ENCODE measurements at places on chromosomes 5 and 9.
A peak's percentile ranks its signal among the peaks of the same experiment; 100 is the strongest.

DNA sequence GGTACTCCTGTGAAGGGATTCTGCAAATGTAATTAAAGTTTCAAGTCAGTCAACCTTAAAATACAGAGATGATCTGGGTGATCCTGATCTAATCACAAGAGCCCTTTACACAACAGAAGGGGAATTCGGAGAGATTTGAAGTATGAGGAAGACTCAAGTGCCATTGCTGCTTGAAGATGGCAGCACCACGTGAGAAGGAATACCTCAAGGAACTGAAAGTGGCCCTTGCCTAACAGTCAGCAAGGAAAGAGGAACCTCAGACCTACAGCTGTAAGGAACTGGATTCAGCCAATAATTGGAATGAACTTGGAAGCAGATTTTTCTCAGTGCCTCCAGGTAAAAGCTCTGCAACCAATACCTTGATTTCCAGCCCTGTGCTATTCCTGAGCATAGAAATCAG lies 87.4 kb downstream of the THBS4 start:
- DNase-seq = no peak

GRCh38 chr5:40679148-40679912 lies 385 bp upstream of the PTGER4 start:
- peak; percentile 38 for DNase-seq

DNA sequence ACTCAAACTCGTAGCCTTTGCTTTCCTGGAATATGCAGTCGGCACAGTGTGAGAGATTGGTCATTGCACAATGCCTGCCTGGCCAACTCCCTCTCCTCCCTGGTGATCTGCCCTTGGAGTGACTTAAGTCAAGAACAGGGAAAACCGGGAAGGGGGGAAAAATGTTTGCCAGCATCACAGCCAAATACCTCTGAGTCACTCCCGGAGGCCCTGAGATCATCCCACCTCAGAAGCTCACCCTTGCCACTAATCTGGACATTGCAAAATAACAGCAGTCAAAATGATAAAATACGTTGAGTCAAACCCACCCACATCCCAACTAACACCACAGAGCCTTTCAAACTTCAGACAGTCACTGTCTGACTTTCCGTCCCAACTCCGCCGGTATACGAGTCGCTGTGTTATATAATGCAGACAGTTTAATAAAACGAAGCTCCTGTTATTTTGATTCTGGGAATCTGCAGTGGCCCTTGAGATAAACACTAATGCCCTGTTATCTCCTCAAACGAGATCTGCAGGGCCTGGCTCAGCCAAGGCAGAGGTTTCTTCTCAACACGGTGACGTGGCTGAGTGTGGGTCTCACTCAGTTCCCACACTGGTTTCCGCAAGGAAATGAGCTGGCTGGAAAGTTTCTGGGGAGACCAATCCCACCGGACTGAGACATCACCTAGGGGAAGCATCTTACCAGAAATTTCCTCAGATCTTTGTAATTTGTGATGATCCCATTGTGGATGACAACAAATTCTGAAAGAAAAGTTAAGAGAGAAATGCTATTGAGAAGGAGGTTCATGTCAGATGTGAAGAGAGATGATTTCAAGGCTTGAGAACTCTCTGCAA lies 22.1 kb downstream of the GFPT2 start:
- no peak for DNase-seq

GRCh38 chr9:110880189-110880588 lies 158.1 kb downstream of the LPAR1 start:
- DNase-seq = no peak

DNA sequence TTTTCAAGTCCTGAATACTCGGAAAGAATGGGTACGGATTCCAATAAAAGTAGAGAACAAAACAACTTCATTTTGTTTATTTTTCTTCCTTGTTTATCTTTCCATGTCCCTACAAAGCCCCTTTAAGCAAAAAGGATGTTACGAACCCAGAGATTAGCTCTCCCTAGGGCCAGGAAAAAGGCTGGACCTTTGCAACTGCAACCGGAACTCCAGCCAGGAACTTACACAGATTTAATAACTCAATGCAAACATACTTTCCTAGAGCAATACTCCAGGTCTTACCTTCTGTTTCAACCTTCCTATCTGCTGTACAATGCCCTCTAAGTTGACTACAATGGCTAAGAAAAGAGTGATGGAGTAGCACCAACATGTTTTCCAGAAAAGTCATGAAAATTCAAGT lies 7.0 kb downstream of the DENND1A start:
- DNase-seq = no peak

DNA sequence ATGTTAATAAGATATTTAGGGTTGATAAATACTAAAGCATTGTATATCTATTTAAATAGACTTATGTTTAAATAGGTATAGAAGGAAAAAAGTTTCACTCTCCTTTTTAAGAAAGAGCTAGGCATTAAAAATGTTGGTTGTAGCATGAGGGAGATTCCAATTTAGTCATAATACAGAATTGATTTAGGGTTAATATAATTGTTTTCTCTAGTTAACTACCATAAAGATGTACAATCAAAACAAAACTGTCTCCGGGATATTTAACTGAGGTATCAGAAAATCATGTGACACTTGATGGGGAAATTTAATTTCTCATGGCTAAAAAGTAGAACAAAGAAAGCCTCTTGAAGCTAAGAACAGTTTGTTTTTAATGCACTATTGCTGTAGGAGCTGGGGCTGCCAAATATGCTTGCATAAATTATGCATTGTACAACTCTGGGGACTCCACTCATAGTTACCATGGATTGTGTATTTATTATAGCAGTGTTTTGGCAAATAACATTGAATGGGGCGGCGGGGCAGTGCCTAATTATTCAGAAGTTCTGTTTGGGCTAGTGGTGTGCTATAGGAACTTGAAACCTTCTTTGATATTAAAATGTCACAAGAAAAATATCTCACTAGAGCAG lies 44.2 kb downstream of the SMC2 start:
- no peak for DNase-seq

GRCh38 chr9:113578279-113578865 lies 114.8 kb downstream of the RGS3 start:
- no peak for DNase-seq

DNA sequence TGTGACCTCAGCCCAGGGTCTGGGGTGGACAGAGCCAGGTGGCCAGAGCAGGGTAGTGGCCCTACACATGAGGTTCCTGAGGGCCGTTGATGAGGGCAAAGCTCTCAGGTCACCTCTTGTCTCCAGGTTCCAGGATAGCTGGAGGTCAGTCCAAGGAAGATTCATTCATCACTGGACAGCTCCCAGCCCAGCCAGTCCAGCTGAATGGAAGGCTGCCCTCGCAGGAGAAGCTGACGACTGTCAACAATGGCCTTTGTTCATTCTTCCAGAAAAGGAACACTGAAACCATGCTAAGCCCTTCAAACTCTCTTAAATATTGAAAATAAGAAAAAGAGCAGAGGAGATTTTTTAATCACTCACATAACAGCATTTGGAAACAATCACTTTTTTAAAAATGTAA lies 169.7 kb upstream of the TBCA start:
- no peak for DNase-seq

- DNase-seq = no peak
Measured at GRCh38 chr5:161051920-161052500, 200.0 kb upstream of the ATP10B start.

DNA sequence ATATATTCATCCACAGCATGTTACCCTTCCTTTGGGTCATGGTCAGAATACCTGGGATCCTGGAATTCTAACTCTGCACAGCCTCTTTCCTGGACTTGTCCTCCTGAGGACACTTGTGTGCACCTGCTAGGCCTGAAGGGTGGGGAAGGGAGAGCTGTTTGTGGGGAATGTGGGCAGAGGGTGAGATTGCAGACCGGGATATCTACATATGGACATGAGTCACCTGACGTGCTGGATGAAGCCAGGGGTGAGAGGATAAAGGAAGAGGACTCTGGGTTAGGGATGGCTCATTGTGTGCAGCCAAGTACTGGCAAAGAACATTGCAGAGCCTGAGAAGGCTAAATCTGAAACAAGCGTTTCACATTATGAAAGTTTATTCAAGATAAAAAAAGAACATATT lies 241.4 kb upstream of the RPS23 start:
- DNase-seq = no peak

Measured in NCI-H1436 (cell line).